ENCODE measurements at places on chromosomes 12 and 14. TPM values are rescaled to one million over a fixed set of nuclear protein-coding genes. Genes with fewer than 3 reads are reported as not detected.

Gene ETFBKMT
- 0.74 TPM for polyA plus RNA-seq

Gene PIWIL1
- polyA plus RNA-seq: not detected

Gene TAS2R7
- not detected for polyA plus RNA-seq

Gene CCDC88C
- polyA plus RNA-seq: 1.4 TPM

Gene PIANP
- polyA plus RNA-seq: not detected
